Erythroblast (primary cell): ENCODE measurements at places on chromosomes 2 and 18.

GRCh38 chr18:7696780-7697179 lies 129.7 kb downstream of the PTPRM start:
- no peak for DNase-seq

- no peak for DNase-seq
Measured at GRCh38 chr18:21456428-21457178, 143.9 kb downstream of the ESCO1 start.

DNA sequence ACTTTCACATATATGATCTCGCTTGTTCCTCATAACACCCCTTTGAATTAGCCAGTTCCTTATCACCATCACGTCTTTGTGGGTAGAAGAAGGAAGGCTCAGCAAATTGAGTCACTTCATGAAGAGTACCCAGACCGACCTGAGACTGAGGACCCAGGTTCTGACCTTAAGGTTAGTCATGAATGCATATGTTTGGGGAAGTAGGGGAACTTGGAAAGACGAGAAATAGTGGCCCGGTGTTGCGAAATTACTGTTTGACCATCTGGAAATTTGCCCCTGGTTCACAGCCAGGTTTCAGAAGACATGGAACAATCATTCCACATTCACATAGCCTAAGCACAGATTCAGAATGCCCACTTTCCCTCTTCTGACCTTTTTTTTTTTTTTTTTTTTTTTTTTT lies 59.8 kb downstream of the MEIS1 start:
- no peak for DNase-seq

GRCh38 chr2:169094676-169095075 lies 25.3 kb downstream of the DHRS9 start:
- no peak for DNase-seq

DNA sequence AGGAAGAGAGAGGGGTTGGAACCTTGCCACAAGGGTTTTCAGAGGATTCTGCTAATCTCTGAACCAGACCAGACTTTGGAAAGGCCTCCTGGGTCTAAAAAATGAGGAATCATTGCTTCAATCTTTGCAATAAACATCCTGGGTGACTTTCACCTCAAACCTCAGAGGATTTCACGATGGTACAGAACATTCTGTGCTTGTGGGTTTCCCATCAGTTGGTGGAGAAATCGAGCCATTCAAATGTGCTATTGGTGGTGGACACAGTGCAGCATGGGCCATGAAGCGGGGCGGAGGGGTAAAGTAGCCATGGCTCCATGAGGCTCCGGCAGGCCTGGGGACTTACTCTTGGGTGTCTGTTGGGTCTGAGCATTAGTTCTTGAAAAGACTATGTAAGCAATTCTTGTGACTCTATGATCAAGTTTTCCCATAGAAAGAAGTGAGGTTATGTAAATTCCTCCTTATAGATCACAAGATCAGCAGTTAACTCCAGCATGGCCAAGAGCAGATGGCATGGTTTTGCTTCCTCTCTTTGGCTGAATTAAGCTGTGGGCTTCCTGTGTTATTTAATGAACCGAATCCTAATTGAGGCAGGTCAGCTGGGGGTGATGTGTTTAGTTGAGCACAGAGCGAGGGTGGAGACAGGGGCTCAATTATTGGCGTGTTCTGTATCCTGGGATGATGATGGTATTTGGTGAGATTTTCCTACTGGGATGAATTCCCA lies 1.9 kb upstream of the IL1R2 start:
- DNase-seq: no peak

DNA sequence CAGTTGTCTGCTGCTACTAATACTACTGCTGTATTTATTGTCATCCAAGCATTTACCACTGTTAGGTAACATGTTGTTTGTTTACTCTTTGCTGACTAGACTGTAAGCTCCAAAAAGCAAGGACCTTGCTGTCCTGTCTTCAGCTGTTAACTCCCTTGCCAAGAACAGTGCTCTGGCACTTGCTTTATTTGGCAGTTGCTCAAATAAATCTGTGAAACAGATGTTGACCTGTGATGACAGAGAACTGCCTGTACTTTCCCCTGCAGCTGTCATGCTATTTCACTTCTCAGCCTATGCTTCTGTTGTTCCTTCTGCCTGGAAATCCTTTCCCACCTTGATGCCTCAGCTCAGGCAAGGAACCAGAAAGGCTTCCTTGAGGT lies 181.2 kb downstream of the ATAD2B start:
- peak; percentile 35 for DNase-seq

GRCh38 chr2:2647141-2647541 lies 316.1 kb upstream of the MYT1L start:
- DNase-seq: no peak

DNA sequence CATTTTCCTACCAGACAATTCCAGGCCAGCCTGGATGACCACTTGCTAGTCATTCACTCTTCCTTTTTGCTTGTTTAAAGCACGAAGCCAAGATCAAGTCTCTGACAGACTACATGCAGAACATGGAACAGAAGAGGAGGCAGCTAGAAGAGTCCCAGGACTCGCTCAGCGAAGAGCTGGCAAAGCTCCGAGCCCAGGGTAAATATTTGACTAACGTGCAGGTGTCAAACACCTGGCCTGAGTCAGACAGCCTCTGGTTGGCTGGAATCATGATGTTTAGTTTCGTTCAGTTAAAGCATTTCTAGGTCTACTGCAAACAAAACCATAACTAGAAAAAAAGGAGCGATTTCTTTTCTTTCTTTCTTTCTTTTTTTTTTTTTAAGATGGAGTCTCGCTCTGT lies 44.2 kb upstream of the LYPD6B start:
- DNase-seq: no peak

DNA sequence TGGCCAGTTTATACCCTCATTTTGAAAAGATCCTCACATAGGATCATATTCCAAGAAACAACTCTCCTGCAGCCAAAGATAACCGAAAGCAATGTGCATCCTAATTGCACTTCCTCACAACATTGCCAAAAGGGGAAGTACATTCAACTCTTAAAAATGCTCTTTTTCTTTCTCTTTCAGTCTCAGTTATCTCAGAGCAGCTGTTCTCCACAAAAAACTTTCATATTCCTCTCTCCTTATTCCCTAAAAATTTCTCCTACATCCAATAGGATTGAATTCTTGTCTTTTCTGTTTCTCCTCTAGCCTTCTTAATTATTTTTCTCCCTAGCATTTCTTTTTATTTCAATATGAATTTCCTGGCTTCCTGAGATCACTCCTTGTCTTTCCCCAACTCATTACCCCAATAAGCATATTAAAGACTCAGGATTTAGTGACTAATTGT lies 7.4 kb upstream of the VRK2 start:
- peak; percentile 6 for DNase-seq

DNA sequence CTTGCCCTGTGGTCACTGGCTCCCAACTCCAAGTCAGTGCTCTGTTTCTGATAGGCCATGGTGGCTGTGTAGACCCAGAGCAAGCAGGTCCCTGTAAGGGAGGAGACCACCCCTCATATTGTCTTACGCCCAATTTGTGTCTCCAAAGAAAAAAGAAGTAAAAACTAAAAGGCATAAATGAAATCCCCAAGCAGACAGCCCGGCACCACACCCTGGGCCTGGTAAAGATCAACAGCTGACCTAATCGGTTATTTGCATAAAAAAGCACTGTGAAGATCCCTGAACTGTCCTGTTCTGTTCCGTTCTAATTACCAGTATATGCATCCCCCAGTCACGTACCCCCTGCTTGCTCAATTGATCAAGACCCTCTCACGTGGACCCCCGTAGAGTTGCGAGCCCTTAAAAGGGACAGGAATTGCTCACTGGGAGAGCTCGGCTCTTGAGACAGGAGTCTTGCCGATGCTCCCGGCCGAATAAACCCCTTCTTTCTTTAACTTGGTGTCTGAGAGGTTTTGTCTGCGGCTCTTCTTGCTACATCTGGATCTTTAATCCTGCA lies 364.1 kb upstream of the HS6ST1 start:
- no peak for DNase-seq
